Kidney (tissue), 22 donors: ENCODE measurements at places on chromosomes 7 and 10. TPM values are rescaled to one million over a fixed set of nuclear protein-coding genes. Genes with fewer than 3 reads are reported as not detected.
A peak's percentile ranks its signal among the peaks of the same experiment; 100 is the strongest.

DNA sequence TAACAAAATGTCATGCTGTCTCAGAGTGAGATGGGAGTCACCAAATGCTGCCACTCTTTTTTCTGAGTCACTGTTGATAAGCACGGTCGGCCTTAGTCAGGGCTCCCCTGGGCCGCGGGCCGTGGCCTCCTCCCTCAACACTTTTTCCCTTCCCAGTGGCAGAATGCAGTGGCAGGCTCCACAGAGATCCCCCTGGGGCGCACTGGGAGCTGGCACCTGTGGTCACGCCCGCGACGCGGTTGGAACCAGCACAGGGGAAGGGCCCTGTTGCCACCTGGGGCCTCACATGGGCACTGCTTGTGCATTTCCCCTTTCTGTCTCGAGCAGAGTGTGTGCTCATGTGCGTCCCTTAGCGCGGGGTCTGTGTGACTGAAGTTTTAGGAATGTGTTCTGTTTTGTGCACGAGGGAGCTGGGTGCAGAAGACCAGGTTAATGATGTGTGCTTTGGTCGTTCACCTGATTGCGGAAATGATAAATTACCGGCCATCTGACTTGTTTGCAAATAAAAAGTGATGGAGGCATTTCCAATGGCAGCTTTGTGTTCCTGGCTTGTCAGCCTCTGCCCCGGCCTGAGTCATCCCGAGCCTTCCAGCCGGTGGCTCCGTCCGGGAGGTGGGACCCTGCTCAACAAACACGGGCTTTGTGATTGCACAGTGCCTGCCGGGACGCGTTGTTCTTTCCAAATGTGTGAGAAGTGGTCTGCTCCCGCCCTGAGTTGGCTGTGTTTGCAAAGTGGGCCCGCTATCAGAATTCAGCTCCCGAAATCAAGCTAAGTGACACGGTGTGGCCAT lies 100.7 kb downstream of the NKX6-2 start:
- H3K27me3 ChIP-seq, result no peaks in the 10 kb centered on the region
- H3K36me3 ChIP-seq, result no peaks in the 10 kb centered on the region
- H3K4me1 ChIP-seq, result peaks cover 4% of the 10 kb centered on the region
- no peak overlapping the region for H3K27ac ChIP-seq

DNA sequence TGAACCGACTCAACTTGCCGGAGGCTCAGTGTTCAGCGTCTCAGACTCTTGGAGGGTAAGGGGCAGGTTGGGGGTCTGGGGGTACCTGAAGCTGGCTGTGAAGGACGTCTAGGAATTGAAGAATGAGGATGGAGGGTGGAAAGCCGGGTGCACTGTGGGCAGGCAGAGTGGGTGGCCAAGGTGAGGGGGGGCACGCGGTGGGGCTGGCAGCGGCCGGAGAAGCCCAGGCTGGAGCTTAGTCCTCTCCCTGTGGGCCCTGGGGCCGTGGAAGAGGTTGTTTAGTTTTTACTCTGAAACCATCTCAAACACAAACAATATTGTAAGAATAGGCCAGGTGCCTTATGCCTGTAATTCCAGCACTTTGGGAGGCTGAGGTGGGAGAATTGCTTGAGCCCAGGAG lies 83.4 kb downstream of the UNCX start:
- no peaks in the 10 kb centered on the region for H3K4me1 ChIP-seq
- H3K4me3 ChIP-seq, result no peak overlapping the region
- peaks cover 2% of the 10 kb centered on the region for H3K27me3 ChIP-seq
- no peak overlapping the region for H3K27ac ChIP-seq
- no peak for DNase-seq
- no peaks in the 10 kb centered on the region for H3K36me3 ChIP-seq

GRCh38 chr10:101227429-101228152 lies 1.7 kb downstream of the LBX1 start:
- no peaks in the 10 kb centered on the region for H3K36me3 ChIP-seq
- H3K4me3 ChIP-seq, result no peak overlapping the region
- H3K27ac ChIP-seq, result no peak overlapping the region
- DNase-seq, result no peak

- no peak for DNase-seq
- H3K4me3 ChIP-seq, result no peak overlapping the region
- H3K36me3 ChIP-seq, result no peaks in the 10 kb centered on the region
- no peak overlapping the region for H3K27ac ChIP-seq
- no peaks in the 10 kb centered on the region for H3K4me1 ChIP-seq
- no peaks in the 10 kb centered on the region for H3K27me3 ChIP-seq
Observed at GRCh38 chr10:35924759-35925158, 282.7 kb upstream of the FZD8 start.

TRIM73 gene
- total RNA-seq, result 4.3 TPM

- no peaks in the 10 kb centered on the region for H3K36me3 ChIP-seq
- no peaks in the 10 kb centered on the region for H3K4me1 ChIP-seq
- no peak overlapping the region for H3K27ac ChIP-seq
- no peak for DNase-seq
Observed at GRCh38 chr7:149884016-149884415, 10.2 kb downstream of the ATP6V0E2 start.

- H3K4me1 ChIP-seq, result peaks cover 8% of the 10 kb centered on the region
- no peaks in the 10 kb centered on the region for H3K27me3 ChIP-seq
- H3K36me3 ChIP-seq, result no peaks in the 10 kb centered on the region
Observed at GRCh38 chr7:45582868-45583277, 8.7 kb downstream of the ADCY1 start.

DNA sequence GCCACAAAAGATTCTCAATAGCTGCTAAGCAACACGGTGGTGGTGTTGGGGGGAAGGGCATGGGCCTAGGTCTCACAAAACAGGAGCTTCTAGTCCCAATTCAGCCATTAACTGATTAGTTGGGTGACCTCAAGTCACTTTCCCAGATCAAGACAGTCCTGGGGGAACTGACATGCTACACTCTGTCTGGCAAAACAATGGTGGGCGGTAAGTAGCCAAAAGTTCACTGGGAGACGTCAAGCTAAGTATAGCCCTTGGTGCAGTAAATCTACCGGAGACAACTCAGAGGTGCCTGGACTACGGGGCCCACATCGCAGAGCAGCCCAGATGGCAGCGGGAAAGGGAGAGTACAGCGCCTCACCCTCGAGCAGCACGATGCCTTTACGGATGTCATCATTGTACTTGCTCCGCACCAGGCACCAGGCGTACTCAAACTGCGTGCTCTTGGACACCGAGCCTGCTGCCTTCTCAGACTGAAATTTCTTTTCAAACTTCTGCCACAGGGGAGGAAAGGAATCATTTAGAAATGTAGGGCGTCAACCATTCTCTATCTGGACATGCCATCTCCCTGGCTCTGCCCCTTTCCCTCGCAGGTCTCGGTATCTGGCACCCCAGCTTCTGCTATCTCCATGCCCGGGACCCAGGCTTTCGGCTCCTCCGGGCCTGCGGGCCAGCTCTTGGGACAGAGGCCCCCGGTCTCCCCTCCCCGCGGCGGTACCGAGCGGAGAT lies 1.1 kb downstream of the FIS1 start:
- peak overlapping the region; percentile 88 for H3K4me3 ChIP-seq
- no peaks in the 10 kb centered on the region for H3K4me1 ChIP-seq
- peaks cover 3% of the 10 kb centered on the region for H3K36me3 ChIP-seq
- DNase-seq, result peak; percentile 22

- H3K36me3 ChIP-seq, result no peaks in the 10 kb centered on the region
- DNase-seq, result no peak
- H3K27ac ChIP-seq, result no peak overlapping the region
- no peak overlapping the region for H3K4me3 ChIP-seq
Observed at GRCh38 chr10:70832852-70833528, 17.2 kb downstream of the SGPL1 start.

MUC3A gene
- 39.1 TPM for total RNA-seq
